Jurkat, Clone E6-1 (cell line): ENCODE measurements at places on chromosomes 5 and 9.

DNA sequence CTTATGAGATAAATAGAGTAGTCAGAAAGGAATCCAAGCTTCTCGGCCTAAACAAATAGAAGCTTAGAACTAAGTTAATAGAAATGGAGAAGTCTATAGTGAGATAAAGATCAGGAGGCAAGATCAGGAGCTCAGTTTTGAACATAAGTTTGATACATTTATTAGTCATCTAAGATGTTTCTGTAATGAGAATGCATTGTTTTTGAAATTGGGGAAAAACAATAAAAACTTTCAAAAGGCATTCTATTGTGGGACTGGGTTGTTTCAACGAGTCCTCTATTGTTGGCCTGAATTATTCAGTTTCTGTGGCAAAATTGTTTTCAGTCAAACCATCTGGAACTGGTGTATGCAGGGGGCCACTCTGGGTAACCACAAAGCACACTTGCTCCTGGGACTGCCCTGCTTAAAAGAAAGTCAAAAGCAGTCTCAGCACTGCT, 181.0 kb upstream of the CLINT1 start:
- no peak for DNase-seq

DNA sequence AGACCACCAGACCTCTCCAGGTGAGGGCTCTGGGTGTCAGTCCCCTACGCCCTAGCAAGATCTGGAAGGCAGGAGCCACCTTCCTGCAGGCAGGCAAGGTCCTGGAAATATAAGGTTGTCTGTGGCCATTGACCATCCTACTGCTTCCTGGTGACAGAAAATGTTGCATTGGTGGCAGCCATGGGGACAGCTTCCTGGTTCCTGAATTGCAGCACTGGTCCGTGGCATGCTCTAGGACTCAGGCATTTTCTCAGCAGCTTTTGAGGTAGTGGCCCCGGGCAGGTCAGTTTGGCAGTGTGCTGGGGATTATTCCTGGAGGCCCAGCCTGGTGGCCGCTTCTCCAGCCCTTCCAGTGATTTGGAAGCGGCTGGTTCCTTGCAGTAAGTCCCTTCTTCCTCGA, 36.6 kb upstream of the KCNMB1 start:
- DNase-seq = no peak

DNA sequence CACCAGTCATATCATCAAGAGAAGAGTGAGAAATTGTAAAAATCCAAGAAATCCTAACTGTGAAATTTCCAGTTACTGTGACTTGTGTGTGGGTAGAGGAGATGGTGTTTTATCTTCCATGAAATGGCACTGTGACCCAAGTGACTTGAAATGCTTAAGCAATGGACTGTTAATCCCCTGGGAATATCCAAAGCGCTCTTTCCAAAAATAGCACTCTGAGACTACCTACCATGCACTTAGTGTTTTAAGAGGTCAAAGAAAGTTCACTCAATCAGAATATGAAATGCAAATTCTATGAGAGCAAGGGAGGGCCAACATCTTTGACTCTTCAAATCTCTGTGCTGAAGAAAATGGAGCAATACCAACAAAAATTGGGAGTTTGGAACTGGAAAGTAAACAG, 244.0 kb downstream of the GABRB2 start:
- no peak for DNase-seq

- no peak for DNase-seq
Measured at GRCh38 chr9:89608641-89609335, 4.0 kb downstream of the GADD45G start.

- no peak for DNase-seq
Measured at GRCh38 chr5:176413255-176413565, 3.1 kb downstream of the CLTB start.

- DNase-seq = no peak
Measured at GRCh38 chr9:76877961-76878360, 28.0 kb downstream of the PRUNE2 start.

DNA sequence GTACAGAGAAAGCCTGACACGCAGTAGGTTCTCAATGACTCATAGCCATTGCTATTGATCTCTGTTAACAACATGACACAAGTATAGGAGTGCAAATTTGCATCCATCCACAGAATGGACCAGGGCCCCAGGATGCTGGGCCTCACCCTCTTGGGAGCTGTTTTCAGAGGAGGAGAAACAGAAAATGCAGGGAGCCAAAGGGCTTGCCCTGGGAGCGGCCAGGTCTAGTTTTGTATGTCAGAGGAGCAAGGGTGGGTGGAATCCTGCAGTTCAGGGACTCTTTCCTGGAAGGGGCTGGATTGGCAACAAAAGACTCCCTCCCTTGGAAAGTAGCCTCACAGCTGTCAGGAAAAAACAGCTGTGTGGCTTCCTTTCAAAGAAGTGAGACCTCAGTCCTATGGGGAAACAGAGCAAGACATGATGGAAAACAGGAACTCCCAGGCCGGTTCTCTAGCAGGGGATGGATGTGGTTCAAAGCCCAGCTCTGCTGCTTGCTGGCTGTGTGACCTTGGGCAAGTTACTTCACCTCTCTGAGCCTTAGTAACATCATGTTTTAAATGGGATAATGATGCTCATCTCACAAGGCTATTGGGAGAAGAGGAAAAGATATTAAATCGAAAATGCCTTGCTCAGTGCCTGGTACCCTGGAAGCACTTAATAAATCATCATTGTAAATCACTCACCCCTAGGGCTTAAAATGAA, 50.5 kb upstream of the SH3PXD2B start:
- no peak for DNase-seq

DNA sequence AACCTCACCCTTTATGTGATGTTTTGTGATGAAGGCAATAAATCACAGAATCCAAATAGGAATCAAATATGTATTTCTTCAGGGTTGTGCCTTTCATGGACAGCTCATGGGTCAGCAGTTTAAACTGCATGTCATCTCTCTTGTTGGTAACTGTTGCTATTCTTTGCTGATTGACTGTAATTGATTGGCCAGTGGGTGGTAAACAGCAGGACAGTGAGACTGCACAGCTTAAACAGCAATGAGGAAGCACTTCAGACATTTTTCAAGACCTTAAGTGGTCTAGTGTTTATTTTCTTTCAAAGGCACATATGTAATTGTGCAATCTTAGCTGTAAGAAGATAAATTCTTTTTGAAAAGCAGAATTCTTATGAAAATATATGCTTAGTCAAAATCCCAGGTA, 260.5 kb downstream of the COX7C start:
- DNase-seq = no peak

DNA sequence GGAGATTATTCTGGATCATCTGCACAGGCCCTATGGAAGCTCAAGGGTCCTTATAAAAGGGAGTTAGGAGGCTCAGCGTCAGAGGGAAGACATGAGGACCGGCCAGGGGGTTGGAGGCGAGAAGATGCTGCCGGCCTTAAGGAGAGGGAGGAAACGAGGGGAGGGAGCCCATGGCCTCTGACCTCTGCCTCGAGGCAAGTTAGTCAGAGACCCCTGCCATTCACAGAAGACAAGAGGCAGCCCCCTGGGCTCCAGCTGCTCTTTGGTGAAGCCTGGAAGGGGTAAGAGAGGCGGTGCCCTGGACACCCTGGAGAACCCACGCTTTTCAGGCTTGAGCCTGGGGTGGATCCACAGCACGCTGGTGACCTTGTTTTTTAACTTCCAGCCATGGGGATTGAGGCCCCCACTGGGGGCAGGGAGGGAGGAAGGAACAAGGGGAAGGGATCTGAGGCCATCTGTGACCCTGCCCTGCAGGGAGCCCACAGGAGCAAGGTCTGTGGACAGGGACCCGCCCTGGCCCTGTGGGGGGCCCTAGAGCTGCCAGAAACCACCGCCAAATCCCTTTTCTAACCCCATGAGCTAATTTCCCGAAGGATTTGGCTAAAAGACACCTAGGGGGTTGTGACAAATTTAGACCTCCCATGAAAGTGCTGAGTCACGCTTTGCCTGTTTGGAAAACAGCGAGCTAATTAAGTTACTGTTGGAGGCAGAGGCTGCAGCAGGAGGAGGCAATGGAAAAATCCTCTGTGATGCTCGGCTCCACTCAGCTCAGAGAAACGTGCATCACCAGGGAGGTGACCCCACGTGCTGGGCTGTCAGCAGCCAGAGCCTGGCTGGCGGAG, 49.7 kb downstream of the OLFM1 start:
- DNase-seq = no peak
